ENCODE measurements at places on chromosomes 2 and 18. TPM values are rescaled to one million over a fixed set of nuclear protein-coding genes. Genes with fewer than 3 reads are reported as not detected.

Gene ACVR1C
- 0.35 TPM for polyA plus RNA-seq

Gene CACNB4
- polyA plus RNA-seq = 8.8 TPM

GRCh38 chr18:53457068-53457467 lies 767.4 kb downstream of the MBD2 start:
- no peak for DNase-seq

DNA sequence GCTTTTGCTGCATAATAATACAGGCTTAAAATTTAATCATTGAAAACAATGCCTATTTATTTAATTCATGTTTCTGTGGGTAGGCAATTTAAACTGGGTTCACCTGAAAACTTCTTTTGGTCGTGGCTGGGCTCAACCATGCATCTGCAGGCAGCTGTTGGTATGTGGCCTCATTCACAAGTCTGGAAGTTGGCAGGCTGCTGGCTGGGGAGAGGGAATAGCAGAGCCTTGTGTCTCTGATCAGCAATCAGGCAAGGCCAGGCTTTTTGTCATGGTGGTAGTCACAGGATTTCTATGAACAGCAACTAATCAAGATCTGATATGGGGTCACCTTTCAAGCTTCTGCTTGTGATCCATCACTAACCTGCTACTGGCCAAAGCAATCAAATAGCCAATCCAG lies 130.1 kb upstream of the KCNJ3 start:
- DNase-seq = no peak

- no peak for DNase-seq
Observed at GRCh38 chr18:9109523-9109922, 7.0 kb downstream of the NDUFV2 start.

DNA sequence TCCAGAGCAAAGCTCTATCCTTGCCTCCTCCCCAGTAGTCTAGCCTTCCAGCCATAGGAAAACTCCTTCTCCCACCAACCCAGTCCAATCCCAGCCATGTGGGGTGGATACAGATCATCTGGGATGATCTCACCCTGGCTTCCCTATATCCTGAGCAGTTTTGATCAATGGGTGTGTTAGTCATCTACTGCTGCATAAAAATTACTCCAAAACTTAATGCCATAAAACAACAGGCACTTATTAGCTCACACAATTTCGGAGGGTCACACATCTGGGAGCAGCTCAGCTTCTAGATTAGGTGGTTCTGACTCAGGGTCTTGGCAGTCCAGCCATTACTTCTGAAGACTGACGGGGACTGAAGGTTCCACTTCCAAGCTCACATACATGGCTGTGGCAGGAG lies 190.4 kb downstream of the SPP2 start:
- DNase-seq = no peak

DNA sequence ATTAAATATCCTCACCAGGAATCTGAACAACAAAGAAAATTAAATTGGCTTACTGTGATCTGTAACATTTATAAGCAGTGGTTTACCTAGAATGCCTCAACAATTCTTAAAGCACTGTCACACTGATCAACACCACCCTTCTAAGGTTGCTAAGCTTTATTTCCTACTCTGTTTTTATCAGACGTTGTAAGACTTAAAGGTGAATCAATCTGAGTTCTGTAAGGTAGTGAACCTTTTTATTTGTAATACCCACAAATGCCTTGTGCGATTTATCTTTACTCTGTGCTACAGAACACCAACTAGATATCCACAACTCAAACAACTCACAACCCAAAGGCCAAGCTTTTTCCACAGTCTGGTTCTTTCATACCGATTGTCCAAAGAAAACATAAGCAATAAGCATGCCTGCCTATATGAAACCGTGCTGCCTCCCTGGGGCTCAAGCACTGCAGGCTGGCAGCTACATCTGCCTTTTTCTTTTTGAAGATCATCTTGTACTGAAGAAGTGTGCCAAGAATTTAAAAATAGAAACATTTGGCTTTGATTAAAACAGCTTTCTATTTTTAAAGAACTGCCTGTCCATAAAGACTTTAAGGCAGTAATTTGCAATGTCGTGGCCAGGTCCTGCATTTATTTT lies 490.7 kb downstream of the NUP35 start:
- no peak for DNase-seq

Gene GPR55
- polyA plus RNA-seq = 0.20 TPM

- DNase-seq = no peak
Observed at GRCh38 chr2:168993538-168993937, 37.6 kb downstream of the ABCB11 start.

All from right renal pelvis (tissue), 4 donors.